Activated effector memory CD4-positive, alpha-beta T cell treated with Interleukin-2 at 50 U/mL for 16 hours (primary cell): ENCODE measurements at places on chromosomes 5 and 9.

DNA sequence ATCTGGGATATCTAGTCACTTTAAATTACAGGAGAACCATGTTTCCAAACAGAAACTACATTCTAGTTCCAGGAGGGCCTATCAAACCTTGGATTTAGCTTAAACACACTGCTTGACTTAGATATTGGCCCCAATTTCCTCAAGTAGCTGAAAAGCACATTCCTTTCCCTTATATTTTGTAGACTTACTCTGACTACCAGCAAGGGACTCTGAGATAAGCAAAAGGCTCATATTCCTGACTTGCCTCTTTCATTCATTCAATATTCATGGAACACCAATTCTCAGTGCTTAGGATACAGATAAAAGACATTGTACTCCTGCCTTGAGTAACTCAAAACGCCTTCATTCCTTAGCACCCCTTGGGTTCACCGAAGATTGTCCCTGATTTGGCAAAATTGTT, 11.8 kb downstream of the NR6A1 start:
- DNase-seq: no peak

DNA sequence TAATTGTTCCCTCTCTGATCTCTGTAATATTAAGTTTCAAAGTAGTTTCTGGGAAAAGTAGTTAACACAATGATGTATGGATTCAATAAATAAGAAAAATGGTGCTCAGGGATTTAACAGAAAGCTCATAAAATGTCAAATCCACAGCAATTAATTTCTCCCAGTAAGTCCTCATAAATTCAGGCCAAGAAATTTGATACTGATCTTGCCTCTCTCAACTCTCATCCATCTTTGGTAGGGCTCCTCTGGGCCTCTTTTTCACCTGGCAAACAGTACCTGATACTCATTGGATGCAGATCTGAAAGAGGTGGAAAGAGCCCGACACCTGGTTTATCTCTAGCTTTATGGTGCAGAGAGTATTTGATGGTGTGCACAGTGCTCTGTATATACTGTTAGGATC, 106.1 kb downstream of the STK32A start:
- no peak for DNase-seq

DNA sequence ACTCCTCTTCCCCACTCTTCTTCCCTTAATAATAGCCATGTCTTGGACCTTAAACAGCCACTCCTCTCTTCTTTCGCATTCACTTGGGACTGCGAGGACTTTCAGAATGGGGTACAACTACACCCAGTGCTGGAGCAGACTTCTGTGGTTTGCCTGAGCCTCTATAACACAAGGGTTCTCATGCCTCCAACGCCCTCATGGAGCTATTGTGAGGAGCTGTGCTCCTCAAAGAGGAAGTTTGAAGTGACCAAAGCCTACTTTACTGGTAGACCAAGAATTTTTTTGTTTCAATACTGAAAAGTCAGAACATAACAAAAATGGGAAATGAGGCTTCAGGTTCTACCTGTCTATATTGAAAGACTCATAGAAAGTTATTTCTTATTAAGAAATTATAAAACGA, 316.4 kb downstream of the PIK3R1 start:
- DNase-seq: no peak

- no peak for DNase-seq
Measured at GRCh38 chr5:96816991-96817390, 9.2 kb upstream of the ERAP1 start.

DNA sequence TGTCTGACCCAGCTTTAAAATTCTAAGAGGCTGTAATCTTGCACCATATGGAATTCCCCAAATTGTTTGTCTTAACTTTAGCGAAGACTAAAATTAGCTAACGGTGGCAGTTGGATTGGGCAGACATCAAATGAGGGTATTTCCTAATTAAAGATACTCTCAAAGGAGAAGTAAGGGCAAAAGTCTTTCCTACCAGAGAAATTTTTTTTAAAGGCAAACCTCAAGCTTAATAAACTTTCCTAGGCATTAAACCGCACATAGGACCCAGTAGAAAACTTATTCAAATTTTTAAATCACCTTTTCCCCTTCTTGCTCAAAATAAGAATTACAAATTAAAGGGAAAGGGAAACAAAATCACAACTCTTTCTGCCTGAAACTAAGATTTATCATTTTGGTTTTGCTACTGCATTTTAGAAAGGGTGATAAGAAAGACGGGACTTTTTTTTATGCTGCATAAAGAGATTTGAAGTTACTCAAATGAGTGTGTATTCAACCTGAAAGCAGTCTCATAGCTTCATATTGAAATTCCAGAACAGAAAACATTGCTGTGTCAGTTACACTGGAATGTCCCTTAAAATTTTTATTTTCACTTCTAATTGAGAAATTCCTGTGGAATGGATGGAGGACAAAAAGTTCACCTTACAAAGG, 189.1 kb upstream of the PTGER4 start:
- DNase-seq: no peak

GRCh38 chr9:108209132-108209685, 646.6 kb downstream of the ACTL7B start:
- DNase-seq: no peak

DNA sequence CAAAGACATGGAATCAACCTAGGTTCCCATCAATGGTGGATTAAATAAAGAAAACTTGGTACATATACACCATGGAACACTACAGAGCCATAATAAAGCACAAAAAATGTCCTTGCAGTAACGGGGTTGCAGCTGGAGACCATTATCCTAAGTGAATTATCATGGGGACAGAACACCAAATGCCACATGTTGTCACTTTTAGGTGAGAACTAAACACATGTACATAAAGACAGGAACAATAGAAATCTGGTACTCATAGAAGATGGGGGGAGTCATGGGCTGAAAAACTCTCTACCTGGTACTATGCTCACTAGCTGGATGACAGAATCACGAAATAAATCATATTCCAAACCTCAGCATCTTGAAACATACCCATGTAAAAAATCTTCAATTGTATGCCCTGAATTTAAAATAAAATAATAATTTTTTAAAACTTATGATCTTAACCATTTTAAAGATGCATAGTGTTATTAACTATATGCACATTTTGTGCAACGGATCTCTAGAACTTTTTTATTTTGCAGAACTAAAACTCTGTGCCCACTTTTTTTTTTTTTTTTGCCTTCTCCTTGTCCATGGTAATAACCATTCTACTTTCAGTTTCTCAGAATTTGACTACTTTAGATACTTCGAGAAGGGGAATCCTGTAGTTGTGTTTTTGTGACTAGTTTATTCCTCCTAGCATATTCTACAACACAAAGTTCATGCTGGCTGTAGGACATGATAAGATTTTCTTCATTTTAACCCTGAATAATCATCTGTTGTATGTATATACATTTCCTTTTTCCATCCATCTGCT, 1081.6 kb upstream of the ACO1 start:
- no peak for DNase-seq

GRCh38 chr5:66367814-66368541, 223.9 kb downstream of the SREK1 start:
- no peak for DNase-seq

GRCh38 chr5:113142186-113142585, 165.6 kb downstream of the DCP2 start:
- DNase-seq: no peak

DNA sequence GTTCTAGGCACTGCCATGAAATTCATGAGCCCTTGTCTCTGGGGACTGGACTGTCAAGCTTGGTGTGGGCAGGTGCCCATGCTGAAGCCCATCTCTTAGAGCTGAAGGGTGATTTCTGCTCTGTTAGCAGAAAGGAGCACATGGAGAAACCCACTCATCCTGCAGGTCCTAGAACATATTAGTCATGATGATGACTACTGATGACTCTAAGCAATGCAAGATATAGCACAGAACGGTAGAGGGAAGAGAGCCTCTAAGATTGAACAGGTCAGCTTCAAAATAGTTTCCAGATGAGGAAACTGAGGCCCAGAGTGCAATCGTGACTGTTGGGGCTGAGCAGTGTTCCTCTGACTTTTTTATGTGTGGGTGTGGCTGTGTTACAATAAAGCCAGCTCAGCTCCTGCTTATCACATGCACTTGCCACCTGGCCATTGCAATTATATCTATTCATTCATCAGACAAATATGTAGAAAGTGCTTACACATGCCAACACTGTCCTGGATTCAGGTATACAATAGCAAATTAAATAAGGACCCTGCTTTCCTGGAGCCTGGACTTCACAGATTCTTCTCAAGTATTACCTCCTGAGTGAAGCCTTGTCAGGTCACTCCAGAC, 140.2 kb upstream of the BRINP1 start:
- DNase-seq: no peak

GRCh38 chr5:133709209-133709725, 96.9 kb upstream of the FSTL4 start:
- no peak for DNase-seq

- DNase-seq: no peak
Measured at GRCh38 chr9:90368928-90369327, 273.7 kb downstream of the DIRAS2 start.

DNA sequence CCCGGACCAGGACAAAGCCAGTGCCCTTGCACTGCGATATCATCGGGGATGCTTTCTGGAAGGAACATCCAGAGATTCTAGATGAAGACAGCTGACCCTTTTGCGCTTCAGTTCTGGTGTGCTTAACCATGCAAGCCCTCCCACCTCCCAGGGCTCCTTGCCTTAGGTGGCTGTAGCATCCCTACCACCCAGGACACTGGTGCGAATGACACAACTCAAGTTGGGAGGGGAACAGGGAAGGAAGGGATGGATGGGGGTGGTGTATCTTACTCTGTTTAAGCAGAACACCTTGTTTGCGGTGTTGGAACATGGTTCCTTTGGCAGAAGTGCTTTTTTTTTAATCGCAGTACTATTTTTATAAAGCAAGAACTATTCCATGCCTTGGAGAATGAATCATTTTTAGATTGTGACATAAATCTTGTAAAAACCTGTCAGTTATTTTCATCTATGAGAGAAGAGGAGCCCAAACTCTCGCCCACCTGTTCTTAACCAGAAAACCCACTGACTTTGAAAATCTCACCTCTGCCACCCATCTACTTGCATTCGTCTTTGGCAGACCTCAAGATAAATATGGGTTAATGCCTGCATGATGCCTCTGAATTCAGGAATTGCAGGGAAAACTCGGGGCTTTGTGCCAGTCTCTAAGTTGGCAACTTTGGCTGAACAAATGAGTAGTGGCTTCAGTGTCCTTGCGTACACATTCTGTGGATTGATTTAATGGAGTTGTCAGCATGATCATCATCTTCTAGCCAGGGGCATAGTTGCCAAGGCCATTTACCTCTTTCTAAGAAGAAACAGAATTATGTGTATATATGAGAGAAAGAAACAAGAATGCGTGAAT, 3.9 kb upstream of the LSM11 start:
- DNase-seq: no peak

DNA sequence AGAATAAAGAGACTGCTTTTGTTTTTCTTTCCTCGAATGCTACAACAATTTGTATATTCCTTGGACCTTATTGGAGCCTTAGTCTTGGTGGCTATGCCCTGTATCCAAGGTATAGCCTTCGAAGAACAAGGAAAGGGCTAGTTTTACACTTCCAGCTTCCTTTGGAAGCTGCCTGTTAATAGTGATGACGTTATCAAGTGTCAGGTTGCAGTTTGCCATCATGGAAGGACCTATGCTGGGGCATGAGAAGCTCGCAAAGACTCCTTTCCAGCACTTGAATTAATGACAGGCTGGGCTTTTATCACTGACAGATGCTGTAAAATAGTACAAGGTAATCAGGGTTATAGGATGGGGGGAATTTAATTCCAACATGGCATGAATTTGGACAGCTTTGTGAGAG, 157.9 kb downstream of the KDM4C start:
- DNase-seq: no peak

- no peak for DNase-seq
Measured at GRCh38 chr5:178545941-178546674, 44.1 kb downstream of the COL23A1 start.

DNA sequence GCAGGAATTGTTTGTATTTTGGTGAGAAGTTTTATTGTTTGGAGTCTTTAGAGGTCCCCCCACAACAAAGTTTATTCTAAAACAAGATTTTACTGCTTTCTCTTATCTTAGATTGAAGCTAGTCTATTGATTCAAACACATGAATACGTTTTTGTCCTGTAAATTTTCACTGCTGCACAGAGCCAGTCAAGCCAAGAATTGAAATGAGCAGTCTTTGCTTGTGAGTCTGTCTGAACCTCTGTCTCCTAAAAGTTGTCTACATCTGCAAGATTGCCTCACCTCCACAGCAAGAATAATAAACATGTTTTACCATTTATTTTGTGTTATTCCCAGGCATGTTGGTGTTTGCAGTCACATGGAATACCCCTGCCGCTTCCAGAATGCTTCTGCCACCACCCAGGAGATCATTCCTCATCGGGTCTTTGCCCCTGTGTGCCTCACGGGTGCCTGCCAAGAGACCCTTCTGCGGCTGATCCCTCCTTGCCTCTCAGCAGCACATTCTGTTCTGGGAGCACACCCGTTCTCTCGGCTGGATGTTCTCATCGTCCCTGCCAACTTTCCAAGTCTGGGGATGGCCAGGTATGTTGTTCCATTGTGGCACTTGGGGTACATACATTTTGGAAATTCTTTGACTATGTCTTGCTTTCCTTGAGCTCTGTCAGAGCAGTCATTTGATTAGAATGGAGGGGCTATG, 74.1 kb downstream of the AOPEP start:
- no peak for DNase-seq

DNA sequence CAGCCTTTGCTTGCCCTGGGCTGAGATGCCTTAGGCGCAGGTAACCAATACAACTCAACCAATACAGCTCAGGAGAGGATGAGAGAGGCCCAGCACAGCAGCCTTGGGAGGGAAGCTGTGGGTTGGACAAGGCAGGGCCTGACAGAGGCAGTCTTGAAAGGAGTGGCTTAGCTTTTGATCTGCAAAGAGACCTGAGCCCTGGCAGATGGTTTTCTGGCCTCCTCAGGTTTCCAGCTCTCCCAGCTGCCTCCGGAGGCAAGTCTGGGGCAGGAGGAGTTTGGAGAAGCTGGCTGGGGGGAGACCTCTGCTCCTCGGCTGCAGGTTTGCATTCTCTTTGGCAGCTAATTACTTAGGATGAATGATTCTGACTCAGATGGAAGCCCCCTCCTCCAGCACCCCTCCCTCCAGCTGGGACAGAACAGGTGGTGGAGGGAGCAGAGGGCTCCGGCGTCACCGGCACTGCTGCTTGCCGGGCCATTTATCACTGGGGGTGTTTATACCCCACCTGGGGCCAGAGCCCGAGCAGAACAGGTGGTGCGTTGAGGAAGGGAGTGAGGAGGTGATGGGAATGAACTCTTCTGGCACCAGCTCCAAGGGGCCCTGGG, 50.8 kb downstream of the TSPAN17 start:
- DNase-seq: no peak

GRCh38 chr5:1065143-1065750, 46.6 kb downstream of the SLC12A7 start:
- DNase-seq: no peak

GRCh38 chr9:127829205-127829906, 25.1 kb downstream of the ENG start:
- DNase-seq: no peak

- DNase-seq: no peak
Measured at GRCh38 chr5:167792514-167792913, 498.9 kb upstream of the WWC1 start.
